Posterior cingulate gyrus (tissue), 11 donors: ENCODE measurements at places on chromosomes 11 and 22.

- no peak for DNase-seq
Observed at GRCh38 chr11:62013537-62014476, 46.4 kb upstream of the FTH1 start.

- DNase-seq, result no peak
Observed at GRCh38 chr11:132933703-132934102, 598.6 kb downstream of the OPCML start.

DNA sequence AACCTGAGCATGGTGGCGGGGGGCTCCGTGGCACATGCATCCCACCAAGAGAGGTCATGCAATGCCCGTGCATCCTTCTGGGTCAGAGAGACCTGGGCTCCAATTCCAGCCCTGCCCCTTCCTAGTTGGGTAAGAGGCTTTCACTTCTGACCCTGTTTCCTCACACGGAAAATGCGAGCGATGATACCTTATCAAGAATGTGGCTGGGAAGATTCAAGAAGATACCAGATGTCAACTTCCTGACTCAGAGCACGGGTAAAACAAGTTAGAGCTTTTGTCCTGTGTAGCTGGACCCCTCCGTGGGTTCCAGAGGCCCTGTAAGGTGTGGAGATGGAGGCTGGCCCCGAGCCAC, 8.7 kb upstream of the DGKZ start:
- DNase-seq, result no peak

GRCh38 chr22:25602916-25603315, 38.4 kb downstream of the GRK3 start:
- no peak for DNase-seq

GRCh38 chr11:129117595-129118350, 74.4 kb downstream of the ARHGAP32 start:
- DNase-seq, result peak; percentile 86

GRCh38 chr11:68115285-68115684, 5.9 kb downstream of the CHKA start:
- DNase-seq, result no peak
